Vagina (tissue), 2 donors: ENCODE measurements at places on chromosomes 16 and 17.

DNA sequence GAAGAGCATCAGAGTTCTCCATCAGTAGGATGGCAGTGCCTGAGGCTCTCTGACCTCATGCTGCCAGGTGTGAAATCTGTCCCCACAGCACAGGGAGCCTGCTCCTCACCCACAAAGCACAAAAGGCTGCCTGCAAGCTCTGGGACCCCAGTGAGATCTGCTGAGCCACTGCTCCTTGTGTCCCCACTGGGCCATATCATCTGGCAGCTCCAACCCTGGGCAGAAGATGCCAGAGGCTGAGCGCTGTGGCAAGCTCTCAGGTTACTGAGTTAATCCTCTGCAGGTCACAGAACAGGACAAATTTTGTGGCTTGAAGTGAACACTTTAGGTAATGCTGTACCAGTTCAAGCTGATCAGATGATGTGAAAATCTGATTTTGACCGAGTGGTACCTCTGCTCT is 26.7 kb upstream of the ERN1 start:
- no peak for DNase-seq

- no peak for DNase-seq
Observed at GRCh38 chr16:1470481-1471251, 4.2 kb downstream of the CLCN7 start.

- no peak for DNase-seq
Observed at GRCh38 chr16:87054856-87055255, 262.3 kb downstream of the C16orf95 start.

DNA sequence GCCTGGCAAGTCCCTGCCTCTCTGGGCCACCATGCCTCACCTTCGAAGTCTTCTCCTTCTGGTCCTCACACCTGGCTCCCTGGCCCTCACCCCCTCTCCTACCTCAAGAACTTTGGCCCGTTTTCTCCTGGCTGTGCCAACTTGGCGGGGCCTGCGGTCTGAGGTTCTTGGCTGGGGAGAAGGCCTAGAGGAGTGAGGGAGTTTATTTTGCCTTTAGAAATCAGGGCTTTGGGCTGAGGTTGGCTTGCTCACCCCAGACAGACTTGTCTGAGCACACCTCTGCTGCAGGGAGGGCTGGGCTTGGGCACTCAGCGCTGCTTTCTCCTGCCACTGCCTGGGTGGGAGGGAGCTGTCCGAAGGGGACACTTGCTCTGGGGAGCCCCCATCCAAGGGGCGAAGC is 23.3 kb upstream of the TAC4 start:
- DNase-seq = no peak

- no peak for DNase-seq
Observed at GRCh38 chr16:86199182-86199581, 300.2 kb downstream of the IRF8 start.

- DNase-seq = no peak
Observed at GRCh38 chr16:80984124-80984892, 22.4 kb downstream of the CMC2 start.

GRCh38 chr16:52308051-52308450 is 238.9 kb downstream of the TOX3 start:
- no peak for DNase-seq

DNA sequence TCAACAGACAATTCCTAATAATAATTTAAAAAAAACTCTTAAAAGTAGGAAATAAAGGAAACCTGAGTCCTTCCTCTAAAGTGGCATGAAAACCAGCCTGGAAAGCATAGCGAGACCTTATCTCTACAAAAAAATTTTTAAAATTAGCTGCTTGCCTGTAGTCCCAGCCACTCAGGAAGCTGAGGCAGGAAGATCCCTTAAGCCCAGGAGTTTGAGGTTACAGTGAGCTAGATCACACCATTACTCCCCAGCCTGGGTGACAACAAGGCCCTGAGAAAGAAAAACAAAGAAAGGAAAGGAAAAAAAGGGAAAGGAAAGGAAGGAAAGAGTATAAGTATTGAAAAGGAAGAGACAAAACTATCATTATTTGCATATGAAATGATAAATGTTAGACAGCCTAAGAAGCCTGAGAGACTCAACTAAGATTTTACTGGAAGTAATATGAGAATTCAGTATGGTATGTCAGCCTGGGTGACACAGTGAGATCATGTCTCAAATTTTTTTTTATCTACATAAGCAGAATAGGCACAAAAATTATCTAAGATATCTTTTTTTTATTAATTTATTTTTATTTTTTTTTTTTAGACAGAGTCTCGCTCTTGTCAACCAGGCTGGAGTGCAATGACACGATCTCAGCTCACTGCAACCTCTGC is 113.0 kb downstream of the GOSR1 start:
- no peak for DNase-seq

GRCh38 chr17:8133399-8133798 is 9.5 kb upstream of the HES7 start:
- no peak for DNase-seq

DNA sequence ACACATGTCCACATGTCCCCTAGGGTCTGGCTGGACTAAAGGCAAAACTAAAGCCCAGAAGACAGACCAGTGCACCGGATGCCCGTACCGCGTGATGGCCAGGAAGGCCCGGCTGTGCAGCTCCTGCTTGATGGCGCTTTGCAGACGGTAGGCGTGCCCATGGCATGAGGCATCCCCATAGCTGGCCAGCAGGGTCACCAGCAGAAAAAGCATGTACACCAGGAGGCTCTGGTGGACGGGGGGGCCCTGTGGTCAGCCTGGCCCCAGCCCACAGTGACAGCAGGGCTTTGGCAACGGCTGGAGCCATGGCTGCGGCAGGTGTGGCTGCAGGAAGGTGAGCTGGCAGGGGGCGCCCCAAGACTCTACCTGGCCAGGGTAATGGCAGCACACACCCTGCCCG is 42.8 kb downstream of the PKD1 start:
- DNase-seq = no peak

DNA sequence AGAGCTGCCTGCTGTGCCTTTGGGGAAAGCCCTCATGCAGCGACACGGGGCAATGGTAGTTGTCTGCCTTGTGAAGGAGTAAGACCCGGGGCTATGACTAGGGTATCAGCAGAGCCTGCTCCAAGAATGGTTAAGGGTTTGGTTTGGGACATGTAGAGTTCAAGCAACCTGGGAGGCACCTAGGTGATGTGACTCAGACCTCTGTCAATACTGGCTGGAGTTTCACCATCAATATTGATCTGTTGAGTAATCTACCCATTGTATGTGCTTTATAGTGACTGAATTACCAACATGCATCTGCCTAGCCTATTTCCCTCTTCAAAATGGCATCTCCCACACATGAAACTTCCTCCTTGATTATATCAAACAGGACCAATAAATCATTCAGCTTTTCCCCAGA is 398.4 kb upstream of the HSBP1 start:
- no peak for DNase-seq

- no peak for DNase-seq
Observed at GRCh38 chr17:48505788-48506187, 25.0 kb downstream of the HOXB1 start.
